Effector CD8-positive, alpha-beta T cell (primary cell): ENCODE measurements at places on chromosomes 3 and 15.

DNA sequence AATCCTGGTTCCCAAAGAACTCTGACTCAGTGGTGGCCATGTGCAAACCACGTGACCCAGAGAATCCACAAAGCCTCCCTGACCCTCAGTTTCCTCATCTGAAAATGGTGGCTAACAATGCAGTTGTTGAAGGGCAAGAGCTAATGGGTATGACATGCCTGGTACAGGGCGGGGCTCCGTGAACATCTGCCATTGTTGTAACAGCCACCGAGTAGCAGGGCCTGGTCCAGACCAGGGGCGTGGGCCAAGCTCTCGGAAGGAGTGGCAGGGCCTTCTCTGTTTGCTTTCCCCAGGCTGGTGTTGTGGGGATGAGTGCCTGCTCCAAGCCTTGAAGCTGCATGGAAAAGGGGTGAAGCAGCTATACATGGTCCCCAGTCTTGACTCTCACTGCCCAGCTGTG lies 13.4 kb downstream of the MAPKAPK3 start:
- no peak for DNase-seq

DNA sequence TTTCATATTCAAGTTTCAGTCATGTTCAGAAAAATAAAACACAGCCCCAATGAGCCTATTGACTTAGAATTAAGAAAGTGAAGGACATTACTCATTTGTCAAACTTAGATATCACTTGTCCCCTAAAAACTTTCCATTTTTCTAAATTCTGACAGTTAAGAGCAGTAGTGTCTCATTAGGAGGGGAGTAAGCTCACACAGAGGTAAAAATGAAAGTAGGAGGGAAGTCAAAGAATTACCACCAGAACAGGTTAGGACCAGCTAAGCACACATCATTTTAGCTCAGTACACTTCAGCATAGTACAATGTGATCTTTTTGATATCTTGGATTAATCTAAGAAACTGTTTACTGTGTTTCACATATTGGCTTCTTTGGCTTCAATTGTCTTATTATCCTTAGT lies 64.3 kb downstream of the OSTN start:
- DNase-seq, result no peak

DNA sequence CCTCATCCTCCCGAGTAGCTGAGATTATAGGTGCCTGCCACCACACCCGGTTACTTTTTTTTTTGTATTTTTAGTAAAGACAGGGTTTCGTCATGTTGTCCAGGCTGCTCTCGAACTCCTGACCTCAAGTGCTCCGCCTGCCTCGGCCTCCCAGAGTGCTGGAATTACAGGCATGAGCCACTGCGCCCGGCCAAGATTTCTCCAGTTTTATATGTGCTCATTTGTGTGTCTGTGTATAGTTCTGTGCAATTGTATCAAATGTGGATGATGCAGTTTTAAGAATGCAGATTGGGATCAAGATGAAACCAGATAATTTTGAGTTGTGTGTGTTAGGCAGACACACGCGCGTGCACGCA lies 68.3 kb downstream of the SLCO3A1 start:
- DNase-seq, result no peak

GRCh38 chr3:54004335-54004734 lies 112.7 kb upstream of the SELENOK start:
- no peak for DNase-seq

DNA sequence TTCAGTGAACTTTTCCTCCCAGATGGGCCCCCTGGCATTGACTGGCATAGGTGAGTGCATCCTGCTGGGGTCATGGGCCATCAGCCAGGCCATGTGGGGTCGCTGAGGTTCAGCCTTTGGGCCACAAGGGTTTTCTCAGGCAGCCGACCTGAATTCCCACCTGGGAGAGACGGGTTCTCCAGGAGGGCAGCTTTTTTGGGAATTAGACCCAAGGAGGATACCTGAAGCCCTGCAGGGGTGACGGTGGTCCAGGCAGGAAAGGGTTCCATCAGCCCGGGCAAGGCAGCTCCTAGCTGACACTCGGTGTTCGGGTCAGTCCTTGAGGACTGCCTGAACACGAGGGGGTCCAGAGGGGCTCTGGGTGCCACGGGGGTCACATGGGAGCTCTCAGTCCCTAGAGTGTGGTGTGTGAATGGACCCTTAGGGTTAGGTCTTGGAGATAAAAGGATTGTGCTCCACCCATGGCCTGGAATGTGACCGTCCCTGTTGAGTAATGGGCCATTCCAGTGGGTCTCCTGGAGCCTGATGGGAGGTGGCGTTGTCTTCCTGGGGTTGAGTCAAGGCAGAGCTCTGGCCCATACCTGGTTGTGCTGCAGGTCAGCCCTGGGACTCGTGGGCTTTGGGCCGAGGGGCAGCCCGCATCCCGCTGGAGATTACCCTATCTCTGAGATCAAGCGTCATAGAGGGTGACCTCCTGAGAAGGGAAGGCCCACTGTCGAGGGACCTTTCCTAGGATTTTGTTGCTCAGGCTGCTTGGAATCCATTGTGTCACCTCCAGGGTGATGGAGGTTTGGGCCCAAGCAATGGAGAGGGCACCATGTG lies 192.8 kb downstream of the UBE3A start:
- DNase-seq, result no peak

GRCh38 chr3:87873136-87873535 lies 185.7 kb downstream of the CGGBP1 start:
- no peak for DNase-seq

DNA sequence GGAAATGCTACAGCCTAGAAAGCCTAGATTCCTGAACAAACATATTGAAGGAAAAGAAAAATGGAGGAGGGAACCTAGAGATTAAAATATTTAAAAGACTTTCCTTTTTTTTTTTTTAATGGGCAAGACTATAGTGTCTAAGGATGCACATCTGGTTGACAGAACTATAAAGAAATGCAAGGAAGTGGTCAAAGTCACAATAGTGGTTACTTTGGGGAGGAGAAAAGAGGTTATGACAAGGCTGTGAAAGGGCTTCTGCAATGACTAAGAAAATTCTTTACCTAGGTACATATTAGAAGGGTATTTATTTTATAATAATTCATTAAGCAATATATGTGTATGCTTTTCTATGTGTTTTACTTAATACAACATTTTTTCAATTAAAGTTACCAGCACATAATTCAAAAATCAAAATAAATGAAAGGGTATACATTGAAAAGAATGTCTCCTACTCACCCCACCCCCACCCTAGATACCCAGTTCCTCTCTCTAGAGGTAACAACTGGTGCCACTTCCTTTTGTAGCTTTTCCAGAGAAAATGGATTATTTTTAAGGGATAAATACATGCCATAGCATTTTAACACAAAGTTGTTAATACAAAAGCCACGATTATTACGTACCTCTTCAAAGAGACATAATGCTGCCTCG lies 70.1 kb downstream of the HERC1 start:
- DNase-seq, result no peak

DNA sequence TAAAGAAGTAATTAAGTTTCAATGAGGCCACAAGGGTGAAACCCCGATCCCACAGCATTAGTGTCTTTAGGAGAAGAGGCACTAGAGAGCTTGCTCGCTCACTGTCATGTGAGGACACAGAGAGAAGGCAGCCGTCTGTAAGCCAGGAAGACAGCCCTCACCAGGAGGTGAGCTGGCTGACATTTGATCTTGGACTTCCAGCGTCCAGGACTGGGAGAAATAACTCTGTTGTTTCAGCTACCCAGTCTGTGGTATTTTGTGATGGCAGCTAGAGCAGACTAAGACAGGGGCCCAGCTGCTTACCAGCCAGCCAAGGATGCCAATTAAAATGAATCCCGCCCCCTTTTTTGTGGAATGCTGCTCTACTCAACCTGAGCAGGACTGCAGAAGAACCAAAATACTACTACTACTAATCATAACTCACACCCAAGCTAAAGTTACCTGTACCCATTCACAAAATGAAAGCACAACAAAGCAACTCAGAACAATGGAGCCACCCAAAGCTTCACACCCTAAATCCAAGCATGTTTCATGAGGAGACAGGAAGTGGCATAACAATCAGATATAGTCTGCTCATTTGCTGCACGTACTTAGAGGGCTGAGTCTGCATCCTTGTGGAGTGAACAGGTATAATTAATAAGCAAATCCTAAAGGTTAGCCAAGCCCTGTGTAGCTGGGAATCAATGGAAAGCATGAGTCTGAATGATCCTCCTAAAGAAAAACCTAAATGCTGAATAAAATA lies 35.6 kb upstream of the RHCG start:
- DNase-seq, result no peak

DNA sequence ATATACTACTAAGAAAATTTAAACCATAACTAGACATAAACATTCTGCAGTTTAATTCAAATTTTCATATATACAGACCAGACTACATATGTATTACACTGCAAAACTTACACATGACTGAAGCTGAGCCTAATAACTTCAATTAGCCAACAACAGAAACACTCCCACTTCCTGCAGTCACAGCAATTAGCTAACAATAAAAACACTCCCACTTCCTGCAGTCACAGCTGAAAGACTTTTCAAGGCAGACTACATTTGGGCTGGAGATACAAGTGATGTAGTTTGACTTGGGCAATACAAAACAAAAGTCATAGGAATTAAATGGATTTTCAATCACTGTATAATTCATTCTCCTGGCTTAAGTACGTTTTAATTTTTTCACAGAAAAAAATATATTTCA lies 10.3 kb downstream of the TM2D3 start:
- DNase-seq, result no peak

- no peak for DNase-seq
Observed at GRCh38 chr3:37687966-37688365, 173.7 kb upstream of the CTDSPL start.

- no peak for DNase-seq
Observed at GRCh38 chr15:80607287-80607980, 87.7 kb upstream of the ABHD17C start.

GRCh38 chr3:124453189-124453588 lies 277.1 kb upstream of the UMPS start:
- no peak for DNase-seq

DNA sequence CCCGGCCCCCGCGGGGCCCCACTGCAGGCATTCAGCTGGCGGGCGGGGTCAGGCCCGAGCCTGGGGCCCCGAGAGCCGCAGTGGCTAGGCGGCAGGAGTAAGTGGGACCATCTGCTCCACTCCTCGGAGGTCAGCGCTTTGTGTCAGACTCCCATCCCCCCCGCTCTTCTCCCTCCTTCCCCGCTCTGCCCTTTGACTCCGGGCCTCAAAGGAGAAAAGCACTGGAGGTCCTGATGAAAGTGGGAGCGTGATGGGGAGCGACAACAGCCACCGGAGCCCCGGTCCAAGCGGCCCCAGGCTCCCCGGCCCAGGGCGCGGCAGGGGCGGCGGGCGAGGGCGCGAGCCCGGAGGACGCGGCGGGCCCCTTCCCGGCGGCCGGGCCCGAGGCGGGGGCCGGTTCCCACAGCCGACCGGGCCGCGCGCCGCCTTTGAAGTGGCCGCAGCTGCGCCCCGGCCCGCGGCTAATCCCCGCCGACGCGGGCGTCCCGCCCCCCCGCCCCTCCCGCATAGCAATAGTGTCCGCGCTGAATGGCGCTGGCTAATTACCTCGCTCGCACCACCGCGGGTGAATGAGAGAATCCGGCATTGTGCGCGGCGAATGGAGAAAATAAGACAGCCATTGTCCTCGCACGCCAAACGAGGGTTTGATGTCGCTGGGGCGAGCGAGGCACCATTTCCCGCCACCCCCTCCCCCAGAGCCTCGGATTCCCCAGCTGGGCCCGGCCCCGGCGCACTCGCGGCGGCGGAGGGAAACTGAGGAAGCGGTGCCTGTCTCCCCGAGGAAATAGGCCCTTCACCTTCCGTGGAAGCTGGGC lies 22.4 kb downstream of the IGDCC3 start:
- no peak for DNase-seq

- DNase-seq, result no peak
Observed at GRCh38 chr15:70563561-70564095, 199.7 kb downstream of the UACA start.

DNA sequence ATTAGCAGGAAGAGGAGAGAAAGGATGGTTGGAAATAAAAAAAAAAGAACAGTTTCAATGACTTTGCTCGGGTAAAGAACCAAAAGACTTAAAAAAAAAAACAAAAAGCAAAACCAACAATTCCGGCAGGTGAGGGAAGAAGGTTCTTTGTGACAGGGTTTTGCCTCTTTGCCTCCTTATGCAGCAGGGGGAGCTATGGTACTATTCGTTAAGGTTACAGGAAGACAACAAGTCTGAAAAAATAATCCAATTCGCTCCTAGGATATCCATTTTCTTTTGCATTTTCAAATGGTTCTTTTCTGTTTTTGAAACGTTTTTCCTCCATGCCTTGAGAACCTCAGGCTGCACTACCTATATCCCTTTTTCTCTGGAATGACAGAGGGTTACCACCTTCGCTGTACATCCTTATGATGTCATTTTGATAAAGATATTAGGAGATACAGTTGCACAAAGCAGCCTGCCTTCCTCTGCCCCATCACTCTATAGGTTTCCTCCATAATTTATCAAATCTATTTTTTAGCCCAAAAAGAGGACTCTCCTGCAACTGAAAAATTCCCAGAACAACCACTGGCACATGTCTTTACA lies 55.0 kb downstream of the CFAP20DC start:
- DNase-seq, result no peak

DNA sequence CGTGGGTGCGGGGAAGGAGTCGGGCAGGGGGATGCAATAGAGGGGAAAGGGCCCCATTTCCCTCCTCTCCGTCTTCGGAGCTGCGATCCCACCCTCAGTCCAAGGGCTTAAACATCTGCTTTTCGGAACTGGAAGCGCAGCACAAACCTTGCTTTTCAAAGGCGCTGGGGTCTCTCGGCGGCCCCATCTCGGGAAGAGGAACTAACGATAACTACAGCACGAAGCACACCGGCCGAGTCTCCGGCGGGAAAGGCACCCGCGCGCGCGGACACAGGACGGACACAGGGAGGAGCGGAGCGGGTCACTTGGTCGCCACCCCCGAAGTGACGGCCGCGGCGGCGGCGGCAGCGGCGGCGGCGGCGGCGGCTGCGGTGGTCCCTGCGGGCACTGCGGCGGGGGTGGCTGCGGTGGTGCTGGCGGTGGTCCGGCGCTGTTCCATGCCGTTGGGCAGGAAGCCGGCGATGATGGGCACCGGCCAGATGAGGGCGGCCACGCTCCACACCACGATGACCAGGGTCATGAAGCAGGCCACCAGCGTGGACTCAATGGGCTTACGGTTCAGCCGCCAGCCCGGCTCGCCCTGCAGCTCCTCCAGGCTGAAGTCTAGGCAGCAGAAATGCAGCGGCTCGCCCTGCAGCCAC lies 1.1 kb downstream of the TMEM158 start:
- no peak for DNase-seq

GRCh38 chr3:183108470-183108869 lies 9.2 kb upstream of the MCCC1 start:
- no peak for DNase-seq

DNA sequence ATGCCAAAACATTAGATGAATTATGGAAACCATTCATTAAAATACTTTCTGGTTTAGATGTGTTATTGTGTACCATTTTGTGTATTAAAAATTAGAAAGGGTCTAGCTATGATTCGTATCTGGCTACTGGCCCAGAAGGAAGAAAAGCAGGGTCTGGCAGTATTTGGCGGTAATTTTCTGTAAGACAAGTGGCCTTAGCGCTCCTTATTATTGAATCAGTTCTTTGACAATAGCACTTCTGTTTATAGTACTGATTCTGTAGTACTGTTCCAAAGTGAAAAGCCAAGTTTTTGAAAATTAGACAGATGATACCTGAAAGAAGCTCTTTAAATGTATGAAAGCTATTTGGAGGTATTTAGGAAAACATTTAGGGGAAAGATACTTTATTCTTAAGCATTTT lies 10.2 kb downstream of the GLCE start:
- no peak for DNase-seq
